WERI-Rb-1 (cell line): ENCODE measurements at places on chromosomes 16 and 17.

GRCh38 chr16:86297866-86298757 is 212.2 kb upstream of the FOXF1 start:
- peak; percentile 19 for DNase-seq

GRCh38 chr17:57603546-57603945 is 141.6 kb downstream of the CCDC182 start:
- DNase-seq = no peak

DNA sequence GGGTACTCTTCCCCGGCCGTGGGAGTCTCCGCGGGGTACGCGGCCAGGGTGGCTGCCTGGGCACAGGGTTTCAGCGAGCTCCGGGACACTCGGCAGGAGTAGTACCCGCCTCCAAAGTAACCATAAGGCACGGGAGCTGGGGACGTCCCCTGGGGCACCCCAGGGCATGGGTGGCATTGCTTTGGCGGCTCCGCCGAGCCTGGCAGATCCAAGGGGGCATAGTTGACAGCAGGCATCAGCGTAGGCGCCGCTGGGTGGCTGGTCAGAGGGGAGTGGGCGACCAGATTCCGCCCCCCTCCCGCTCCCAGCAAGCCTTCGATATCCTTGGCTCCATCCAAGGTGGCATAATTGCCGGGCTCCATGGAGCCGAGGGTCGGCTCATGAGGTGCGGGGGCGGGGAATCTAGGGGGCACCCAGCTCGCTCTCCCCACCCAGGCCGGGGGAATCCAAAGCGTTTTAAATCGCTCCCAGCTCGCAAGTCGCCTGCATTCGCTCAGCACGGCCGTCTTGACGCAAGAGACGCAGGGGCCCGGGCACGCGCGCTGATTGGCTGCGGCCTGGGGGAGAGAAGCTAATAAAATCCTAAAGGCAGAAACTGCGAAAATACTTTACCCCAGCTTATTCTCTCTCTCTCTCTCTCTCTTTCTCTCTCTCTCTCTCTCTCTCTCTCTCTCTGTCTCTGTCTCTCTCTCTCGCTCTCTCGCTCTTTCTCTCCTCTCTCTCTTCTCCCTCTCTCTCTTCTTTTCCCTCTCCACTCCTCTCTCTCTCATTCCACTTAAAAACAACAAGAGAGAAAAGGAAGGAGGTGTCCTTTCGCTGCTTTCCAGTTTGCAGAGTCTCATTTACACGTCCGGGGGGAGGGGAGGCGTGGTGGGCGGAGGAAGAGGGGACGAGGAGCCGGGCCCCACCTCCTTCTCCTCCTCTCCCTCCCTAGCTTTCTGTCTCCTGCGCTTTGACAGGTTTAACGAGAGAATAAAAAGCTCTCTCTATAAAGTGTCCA is at the start of gene HOXB13:
HOXB13 (minus strand) TSS at position 519 of the 1,000 bp plus-strand sequence; CDS start at position 362, 157 bp downstream.
- peak; percentile 75 for DNase-seq

DNA sequence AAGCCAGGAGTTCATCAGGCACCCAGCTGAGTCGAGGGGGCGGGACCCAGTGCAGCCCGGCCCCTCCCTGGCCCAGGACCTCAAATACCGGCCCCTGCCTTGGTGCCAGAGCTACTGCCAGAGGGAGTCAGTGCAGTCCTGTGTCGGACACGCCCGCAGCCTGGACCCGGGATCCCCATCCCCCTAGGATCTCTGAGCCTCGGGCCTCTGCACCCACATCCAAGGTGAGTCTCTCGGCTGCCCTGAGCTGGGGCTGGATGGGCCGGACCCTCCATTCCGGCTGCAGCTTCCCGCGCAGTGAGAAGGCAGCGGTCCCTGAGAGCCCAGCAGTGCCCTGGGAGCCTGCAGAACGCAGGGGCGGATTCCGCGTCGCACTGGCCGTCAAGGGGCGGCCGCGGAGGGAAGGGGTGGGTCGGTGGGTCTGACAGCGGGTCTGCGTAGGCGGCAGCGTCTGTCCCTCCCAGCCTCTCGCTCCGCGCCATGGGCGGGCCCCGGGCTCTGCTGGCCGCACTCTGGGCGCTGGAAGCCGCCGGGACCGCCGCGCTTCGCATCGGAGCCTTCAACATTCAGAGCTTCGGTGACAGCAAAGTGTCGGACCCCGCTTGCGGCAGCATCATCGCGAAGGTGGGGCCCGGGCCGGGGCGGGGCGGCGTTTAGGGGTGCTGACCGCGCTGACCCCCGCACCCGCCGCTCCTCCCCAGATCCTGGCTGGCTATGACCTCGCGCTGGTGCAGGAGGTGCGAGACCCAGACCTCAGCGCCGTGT is at the start of gene DNASE1L2:
DNASE1L2 (plus strand) TSS at position 108 of the 765 bp plus-strand sequence; CDS start at position 481, 373 bp downstream.
- DNase-seq = no peak

GRCh38 chr16:25896411-25896810 is 204.7 kb downstream of the HS3ST4 start:
- DNase-seq = no peak

DNA sequence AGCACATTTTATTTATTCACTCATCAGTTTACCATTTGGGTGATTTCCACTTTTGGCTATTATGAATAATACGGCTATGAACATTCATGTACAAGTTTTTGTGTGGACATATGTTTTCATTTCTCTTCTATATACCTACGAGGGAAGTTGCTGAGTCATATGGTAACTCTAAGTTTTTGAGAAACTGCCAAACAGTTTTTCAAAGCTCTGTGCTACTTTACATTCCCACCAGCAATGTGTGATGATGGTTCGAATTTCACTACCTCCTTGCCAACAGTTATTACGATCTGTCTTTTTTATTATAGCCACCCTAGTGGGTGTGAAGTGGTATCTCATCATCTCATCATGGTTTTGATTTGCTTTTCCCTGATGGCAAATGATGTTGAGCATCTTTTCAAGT is 63.7 kb upstream of the MRTFB start:
- DNase-seq = no peak

DNA sequence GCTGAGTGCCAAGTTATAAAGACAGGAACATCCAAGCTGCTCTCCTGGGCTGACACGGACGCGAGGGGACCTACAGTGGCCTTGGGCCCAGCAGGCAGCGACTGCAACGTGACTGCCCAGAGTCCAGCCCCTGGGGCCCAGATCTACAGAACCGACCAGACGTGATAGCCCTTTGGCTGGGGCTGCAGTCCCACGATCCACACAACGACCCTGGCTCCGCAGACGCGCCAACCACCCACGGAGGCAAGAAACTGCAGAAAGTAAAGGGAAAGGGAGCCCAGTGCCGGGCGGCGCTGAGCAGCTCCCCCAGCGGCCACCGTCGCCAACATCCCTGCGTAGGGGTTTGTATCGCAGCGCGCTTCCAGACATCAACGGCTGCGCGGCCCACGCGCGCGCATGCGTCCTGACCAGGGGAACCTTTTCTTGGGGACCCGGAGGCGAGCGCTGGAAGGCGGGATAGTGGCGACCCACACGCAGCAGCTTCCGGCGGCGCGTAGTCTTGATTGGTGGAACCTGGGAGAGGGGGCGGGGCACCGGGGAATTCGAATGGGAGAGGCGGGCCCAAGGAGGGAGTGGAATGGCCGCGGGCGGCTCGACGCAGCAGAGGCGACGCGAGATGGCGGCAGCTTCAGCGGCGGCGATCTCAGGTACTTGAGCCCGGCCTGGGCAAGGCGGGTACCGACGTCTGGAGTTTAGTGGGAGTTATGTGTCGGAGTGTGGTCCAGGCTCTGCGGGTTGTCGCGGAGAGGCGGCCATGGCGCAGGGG is at the start of gene KIF22:
KIF22 (plus strand) TSS at position 569 of the 766 bp plus-strand sequence; CDS start at position 578, 9 bp downstream.
- peak; percentile 99 for DNase-seq
